ENCODE measurements at places on chromosomes 16 and 17. TPM values are rescaled to one million over a fixed set of nuclear protein-coding genes. Genes with fewer than 3 reads are reported as not detected.
A peak's percentile ranks its signal among the peaks of the same experiment; 100 is the strongest.

GRCh38 chr17:79077587-79077986, 3.0 kb downstream of the ENGASE start:
- no peak for DNase-seq
- no peak overlapping the region for H3K4me3 ChIP-seq
- H3K27ac ChIP-seq, result no peak overlapping the region

Gene SLC16A6
- total RNA-seq, result 9.4 TPM

- no peak overlapping the region for H3K4me3 ChIP-seq
- H3K4me1 ChIP-seq, result peaks cover 35% of the 10 kb centered on the region
- no peaks in the 10 kb centered on the region for H3K36me3 ChIP-seq
- no peak for DNase-seq
- H3K27me3 ChIP-seq, result no peaks in the 10 kb centered on the region
These were observed 12.7 kb upstream of the ULK2 start for GRCh38 chr17:19880393-19880792.

DNA sequence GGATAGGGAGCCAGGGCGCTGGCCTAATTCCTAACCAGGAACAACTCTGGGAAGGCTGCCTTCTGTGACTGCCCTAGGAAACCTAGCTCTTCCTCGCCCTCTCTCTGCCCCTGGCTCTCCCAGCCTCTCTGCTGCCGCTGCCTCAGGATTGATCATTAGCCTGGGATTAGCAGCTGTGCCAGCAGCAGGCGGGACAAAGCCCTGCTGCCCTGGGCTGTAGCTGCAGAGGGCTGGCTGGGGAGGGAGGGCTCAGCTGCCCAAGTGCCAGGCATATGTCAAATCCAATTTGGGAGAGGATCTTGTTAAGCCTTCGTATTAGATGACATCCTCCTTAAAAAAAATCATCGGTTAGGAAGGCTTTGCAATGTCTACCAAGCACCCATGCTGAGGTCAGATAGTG, 144.8 kb upstream of the CCL2 start:
- no peak for DNase-seq
- no peak overlapping the region for H3K4me3 ChIP-seq
- H3K36me3 ChIP-seq, result no peaks in the 10 kb centered on the region

GRCh38 chr17:82193520-82194220, 19.0 kb downstream of the CCDC57 start:
- no peak overlapping the region for H3K27ac ChIP-seq
- no peaks in the 10 kb centered on the region for H3K27me3 ChIP-seq
- DNase-seq, result no peak
- peaks cover 9% of the 10 kb centered on the region for H3K4me1 ChIP-seq

DNA sequence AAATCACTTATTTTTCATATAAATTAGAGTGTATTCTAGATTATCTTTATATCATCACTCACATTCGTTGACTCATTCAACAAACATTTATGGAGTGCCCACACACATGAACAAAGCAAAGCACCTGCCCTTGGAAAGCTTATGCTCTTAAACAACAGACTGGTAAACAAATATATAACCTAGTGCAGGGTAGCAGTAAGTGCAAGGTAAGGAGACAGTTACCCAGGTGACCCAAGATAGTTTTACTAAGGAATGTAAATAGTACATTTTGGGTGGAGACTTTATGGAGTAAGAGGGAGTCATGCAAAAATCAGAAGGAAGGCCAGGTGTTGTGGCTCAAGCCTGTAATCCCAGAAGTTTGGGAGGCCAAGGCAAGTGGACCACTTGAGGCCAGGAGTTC, 40.4 kb upstream of the HELZ start:
- H3K27me3 ChIP-seq, result no peaks in the 10 kb centered on the region
- H3K4me1 ChIP-seq, result no peaks in the 10 kb centered on the region
- H3K36me3 ChIP-seq, result no peaks in the 10 kb centered on the region
- DNase-seq, result no peak

Gene KRTAP4-9
- total RNA-seq, result not detected

Gene HSD17B2
- not detected for total RNA-seq

DNA sequence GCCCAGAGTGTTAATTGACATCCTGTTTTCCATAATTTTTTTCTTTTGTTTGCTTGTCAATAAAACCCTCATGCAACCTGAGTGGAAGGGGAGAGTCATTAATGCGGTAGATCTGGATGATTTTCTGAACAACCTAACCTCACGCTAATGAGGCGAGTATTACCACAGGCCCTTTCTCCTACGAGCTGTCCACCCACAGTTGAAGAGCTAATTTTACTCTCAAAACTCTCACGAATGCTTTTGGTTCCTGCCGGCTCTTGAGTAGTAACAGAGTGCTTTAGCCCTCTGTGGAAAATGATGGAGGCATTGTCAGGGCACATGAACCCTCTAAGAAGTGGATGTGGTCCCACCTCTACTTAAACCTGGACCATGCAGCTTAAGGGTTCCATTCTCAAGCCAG, 491.3 kb upstream of the RBFOX1 start:
- no peaks in the 10 kb centered on the region for H3K27me3 ChIP-seq
- H3K36me3 ChIP-seq, result no peaks in the 10 kb centered on the region
- no peak overlapping the region for H3K27ac ChIP-seq
- no peaks in the 10 kb centered on the region for H3K4me1 ChIP-seq

GRCh38 chr16:50821586-50821985, 79.7 kb downstream of the CYLD start:
- no peak overlapping the region for H3K4me3 ChIP-seq
- no peaks in the 10 kb centered on the region for H3K27me3 ChIP-seq
- no peak overlapping the region for H3K27ac ChIP-seq
- DNase-seq, result no peak

GRCh38 chr17:27793168-27793905, 7.0 kb downstream of the NOS2 start:
- H3K27ac ChIP-seq, result no peak overlapping the region
- no peaks in the 10 kb centered on the region for H3K4me1 ChIP-seq
- no peaks in the 10 kb centered on the region for H3K27me3 ChIP-seq
- H3K36me3 ChIP-seq, result no peaks in the 10 kb centered on the region
- DNase-seq, result no peak

Gene ADAP2
- total RNA-seq, result 2.3 TPM

Gene KCNJ16
- total RNA-seq, result not detected

Gene KRTAP9-2
- total RNA-seq, result not detected

- H3K4me3 ChIP-seq, result peak within 1 kb of the TSS; percentile 82
- H3K36me3 ChIP-seq, result no peaks in the 10 kb centered on the region
- H3K27me3 ChIP-seq, result peaks cover 4% of the 10 kb centered on the region
- peaks cover 12% of the 10 kb centered on the region for H3K4me1 ChIP-seq
These were observed at the start of gene SPECC1 for GRCh38 chr17:20009302-20010098. Gene SPECC1, plus strand, starts transcription at chr17:20009359. Its CDS starts 87,293 bp downstream, at chr17:20096652.

Gene C17orf50
- total RNA-seq, result not detected

Gene GLTPD2
- not detected for total RNA-seq

DNA sequence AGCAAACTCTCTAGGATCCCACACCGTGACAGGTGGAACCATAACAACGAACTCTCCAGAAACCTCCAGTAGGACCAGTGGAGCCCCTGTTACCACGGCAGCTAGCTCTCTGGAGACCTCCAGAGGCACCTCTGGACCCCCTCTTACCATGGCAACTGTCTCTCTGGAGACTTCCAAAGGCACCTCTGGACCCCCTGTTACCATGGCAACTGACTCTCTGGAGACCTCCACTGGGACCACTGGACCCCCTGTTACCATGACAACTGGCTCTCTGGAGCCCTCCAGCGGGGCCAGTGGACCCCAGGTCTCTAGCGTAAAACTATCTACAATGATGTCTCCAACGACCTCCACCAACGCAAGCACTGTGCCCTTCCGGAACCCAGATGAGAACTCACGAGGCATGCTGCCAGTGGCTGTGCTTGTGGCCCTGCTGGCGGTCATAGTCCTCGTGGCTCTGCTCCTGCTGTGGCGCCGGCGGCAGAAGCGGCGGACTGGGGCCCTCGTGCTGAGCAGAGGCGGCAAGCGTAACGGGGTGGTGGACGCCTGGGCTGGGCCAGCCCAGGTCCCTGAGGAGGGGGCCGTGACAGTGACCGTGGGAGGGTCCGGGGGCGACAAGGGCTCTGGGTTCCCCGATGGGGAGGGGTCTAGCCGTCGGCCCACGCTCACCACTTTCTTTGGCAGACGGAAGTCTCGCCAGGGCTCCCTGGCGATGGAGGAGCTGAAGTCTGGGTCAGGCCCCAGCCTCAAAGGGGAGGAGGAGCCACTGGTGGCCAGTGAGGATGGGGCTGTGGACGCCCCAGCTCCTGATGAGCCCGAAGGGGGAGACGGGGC, 1.3 kb downstream of the SPN start:
- H3K27me3 ChIP-seq, result no peaks in the 10 kb centered on the region
- H3K36me3 ChIP-seq, result no peaks in the 10 kb centered on the region
- peaks cover 50% of the 10 kb centered on the region for H3K4me1 ChIP-seq
- peak; percentile 67 for DNase-seq

- peaks cover 5% of the 10 kb centered on the region for H3K36me3 ChIP-seq
- H3K27ac ChIP-seq, result peak overlapping the region; percentile 91
- DNase-seq, result no peak
- H3K4me1 ChIP-seq, result peaks cover 67% of the 10 kb centered on the region
These were observed 970 bp upstream of the TRAF7 start for GRCh38 chr16:2154533-2155090.

GRCh38 chr17:43224146-43224705, 4.2 kb downstream of the CCDC200 start:
- H3K27me3 ChIP-seq, result no peaks in the 10 kb centered on the region
- DNase-seq, result no peak
- H3K4me1 ChIP-seq, result no peaks in the 10 kb centered on the region
- no peaks in the 10 kb centered on the region for H3K36me3 ChIP-seq
- H3K4me3 ChIP-seq, result no peak overlapping the region

Gene CORO6
- 2.9 TPM for total RNA-seq

Gene SLC35G6
- not detected for total RNA-seq

Gene APOBR
- 8.0 TPM for total RNA-seq

DNA sequence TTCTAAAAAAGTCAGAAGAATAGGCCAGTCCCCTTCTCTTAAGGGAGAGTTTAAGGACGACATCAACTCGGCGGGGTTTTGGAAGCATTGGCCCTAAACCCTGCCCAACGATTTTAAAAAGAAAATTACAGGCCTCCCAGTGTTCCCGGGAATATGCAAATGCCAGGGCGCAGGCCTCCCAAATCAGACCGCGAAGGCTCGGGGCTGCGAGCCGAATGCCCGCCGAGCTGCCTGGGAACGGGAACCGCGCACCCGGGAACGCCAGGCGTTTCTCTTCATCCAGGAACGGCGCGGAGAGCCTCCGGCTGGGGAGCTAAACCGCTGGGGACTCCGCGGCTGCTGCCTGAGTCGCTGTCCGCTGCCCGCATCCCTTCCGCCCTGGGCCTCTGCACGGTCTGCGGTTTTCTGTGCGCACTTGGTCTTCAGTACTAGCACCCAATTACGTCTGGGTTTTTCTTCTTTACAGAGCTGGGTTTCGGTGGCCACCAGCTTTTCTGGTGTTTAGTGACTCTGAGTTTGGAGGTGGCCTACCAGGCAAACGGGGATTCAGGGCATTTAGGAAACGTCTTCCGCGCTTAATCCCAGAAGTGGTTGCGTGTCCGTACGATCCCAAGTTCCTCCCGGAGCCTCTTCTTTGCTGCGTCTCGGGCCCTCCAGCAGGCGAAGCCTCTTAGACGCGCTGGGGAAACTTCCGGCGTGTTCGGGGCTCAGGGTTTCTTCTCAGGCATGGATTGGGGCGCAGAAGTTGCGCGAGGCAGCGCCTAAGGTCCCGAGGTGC, 5.7 kb downstream of the IRX5 start:
- H3K36me3 ChIP-seq, result no peaks in the 10 kb centered on the region
- H3K4me1 ChIP-seq, result no peaks in the 10 kb centered on the region
- no peak overlapping the region for H3K4me3 ChIP-seq
- no peak for DNase-seq

Gene KRTAP1-5
- not detected for total RNA-seq

DNA sequence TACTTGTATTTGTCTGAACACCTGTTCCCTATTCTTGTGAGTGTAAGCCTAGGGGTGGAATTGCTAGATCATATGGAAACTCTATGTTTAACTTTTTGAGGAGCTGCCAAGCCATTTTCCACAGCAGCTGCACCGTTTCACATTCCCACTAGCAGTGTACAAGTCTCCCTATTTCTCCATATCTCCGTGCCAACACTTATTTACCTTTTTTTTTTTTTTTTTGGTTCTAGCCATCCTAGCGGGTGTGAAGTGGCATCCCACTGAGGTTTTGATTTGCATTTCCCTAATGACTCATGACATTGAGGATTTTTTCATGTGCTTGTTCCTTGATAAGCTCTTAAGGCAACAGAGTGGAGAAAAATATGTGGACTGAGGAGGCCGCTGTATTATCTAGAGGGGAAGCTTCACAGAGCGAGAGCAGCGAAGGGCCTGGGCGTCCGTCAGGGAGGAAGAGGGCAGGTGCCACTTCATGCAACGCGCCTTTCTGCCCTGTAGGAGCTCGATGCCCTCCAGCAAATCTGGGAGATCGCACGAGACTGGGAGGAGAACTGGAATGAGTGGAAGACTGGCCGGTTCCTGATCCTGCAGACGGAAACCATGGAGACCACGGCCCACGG, 50.0 kb downstream of the DNAH2 start:
- H3K4me1 ChIP-seq, result no peaks in the 10 kb centered on the region
- H3K27ac ChIP-seq, result no peak overlapping the region
- no peak for DNase-seq
- H3K4me3 ChIP-seq, result no peak overlapping the region

DNA sequence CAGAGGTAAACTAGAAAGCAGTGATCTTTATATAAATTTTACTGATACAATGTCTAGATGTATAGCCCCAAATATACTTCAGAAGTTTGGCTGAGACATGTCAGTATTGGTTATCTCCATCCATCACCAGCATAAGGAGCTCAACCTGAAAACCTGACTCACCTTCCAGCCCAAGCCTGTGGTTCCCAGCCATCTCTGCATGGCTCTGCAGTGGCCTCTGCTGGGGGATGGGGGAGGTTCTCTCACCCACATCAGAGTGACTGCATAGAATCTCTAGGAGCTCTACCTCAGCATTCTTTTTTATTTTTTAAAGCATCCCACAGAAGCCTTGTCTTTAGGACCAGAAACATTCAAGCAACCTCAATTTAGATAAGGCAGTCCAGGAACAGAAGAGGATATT, 27.3 kb downstream of the USP7 start:
- no peaks in the 10 kb centered on the region for H3K36me3 ChIP-seq
- no peak overlapping the region for H3K27ac ChIP-seq
- peaks cover 63% of the 10 kb centered on the region for H3K4me1 ChIP-seq
- no peaks in the 10 kb centered on the region for H3K27me3 ChIP-seq
- H3K4me3 ChIP-seq, result no peak overlapping the region

DNA sequence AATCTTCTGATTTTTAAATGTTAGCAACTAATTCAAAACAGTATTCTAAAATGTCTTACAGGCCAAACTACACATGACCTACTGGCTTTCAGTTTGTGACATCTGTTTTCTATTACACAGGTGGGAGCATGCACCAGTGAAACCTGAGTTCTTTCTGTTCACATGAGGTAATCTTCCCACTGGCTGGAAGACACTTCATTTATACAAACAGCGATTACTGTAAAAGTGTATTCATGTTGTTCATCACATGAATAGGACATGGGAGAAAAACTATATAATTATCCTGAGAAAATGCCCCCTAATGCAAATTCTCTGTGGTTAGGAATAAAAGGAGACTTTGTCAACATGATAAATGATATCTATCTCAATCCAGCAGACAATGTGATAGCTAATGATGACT, 11.1 kb upstream of the PIK3R5 start:
- no peaks in the 10 kb centered on the region for H3K36me3 ChIP-seq
- DNase-seq, result no peak
- H3K27ac ChIP-seq, result no peak overlapping the region
- H3K27me3 ChIP-seq, result no peaks in the 10 kb centered on the region

Gene CES5A
- not detected for total RNA-seq

Data from CD8-positive, alpha-beta memory T cell (primary cell).